CD4-positive, CD25-positive, alpha-beta regulatory T cell (primary cell): ENCODE measurements at places on chromosomes 7 and 10. TPM values are rescaled to one million over a fixed set of nuclear protein-coding genes. Genes with fewer than 3 reads are reported as not detected.

Gene LRMDA
- total RNA-seq, result 0.10 TPM

Gene DPY19L1
- 8.3 TPM for total RNA-seq

Gene C7orf33
- not detected for total RNA-seq

Gene CFAP43
- total RNA-seq, result not detected

Gene SPDYE8
- not detected for total RNA-seq

DNA sequence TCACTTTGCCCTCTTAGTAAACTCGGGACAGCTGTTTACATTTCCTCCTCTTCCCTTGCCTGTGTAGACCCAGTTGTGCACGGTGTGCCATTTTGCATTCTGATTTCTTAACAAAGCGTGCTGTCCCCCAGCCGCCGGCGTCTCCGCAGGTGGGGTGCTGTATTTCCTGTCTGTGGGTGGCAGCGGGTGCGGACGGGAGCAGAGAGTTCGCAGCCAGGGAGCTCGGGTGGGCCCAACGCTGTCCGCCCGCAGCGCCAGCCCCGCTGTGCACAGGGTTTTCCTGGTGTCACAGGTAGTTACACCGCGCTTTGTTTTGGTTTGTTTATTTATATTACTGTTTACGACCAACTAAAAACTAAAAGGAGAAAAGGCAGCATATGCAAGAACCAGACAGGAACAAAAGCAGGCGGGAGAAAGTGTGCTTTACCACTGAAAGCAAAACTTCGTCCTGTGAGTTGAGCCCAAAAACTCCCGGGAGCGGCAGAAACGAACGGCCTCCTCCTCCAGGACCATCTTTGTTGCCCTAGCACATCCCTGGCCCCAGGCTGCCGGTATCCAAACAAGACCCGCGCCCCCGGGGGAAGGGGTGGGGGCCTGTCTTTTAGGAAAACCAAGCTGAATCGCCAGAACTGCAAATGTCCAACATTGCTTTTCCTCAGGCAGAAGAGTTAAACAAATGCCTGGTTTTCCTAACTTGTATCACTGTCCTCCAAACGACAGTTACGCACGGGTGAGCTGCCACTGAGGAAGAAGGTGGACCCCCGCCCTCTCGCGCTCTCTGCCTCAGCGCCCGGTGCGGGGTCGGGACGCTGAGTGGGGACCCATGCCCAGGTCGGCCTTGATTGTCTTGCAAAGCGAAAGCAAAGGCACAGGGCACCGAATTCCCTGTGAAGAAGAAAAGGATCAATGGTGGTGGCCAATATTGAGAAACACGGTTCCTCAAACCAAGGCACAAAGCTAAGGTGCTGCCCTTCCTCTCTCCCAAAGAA is 45.9 kb upstream of the DRGX start:
- no peak overlapping the region for H3K27ac ChIP-seq
- no peak for DNase-seq
- H3K36me3 ChIP-seq, result no peaks in the 10 kb centered on the region
- H3K4me1 ChIP-seq, result peaks cover 5% of the 10 kb centered on the region
- no peaks in the 10 kb centered on the region for H3K27me3 ChIP-seq
- H3K4me3 ChIP-seq, result peak overlapping the region; percentile 15

GRCh38 chr7:47967123-47967522 is 12.3 kb downstream of the HUS1 start:
- H3K27ac ChIP-seq, result no peak overlapping the region
- no peaks in the 10 kb centered on the region for H3K4me1 ChIP-seq
- H3K36me3 ChIP-seq, result peaks cover 81% of the 10 kb centered on the region

GRCh38 chr10:76558996-76559891 is 1078.4 kb downstream of the KCNMA1 start:
- no peak overlapping the region for H3K27ac ChIP-seq
- H3K4me1 ChIP-seq, result no peaks in the 10 kb centered on the region
- DNase-seq, result no peak
- no peaks in the 10 kb centered on the region for H3K27me3 ChIP-seq
- no peaks in the 10 kb centered on the region for H3K36me3 ChIP-seq
- no peak overlapping the region for H3K4me3 ChIP-seq

DNA sequence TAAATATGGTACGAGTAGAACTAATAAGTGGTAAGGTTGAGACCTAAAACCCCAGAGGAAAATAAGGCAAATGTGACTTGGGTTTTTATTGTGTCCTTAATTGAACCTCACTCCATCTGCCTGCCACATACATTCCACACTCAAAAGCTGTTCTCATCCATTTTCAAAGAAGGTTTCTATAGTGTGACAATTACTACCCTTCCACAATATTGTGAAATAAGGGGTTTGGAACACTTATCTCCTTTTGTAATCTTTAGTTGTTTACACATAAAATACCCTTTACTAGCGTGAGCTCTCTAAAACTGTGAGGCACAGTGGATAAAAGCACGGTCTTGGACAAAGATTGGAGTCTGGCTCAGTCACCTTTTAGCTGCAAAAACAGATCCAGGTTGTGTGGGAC is 166.6 kb downstream of the THSD7A start:
- H3K4me3 ChIP-seq, result no peak overlapping the region
- no peaks in the 10 kb centered on the region for H3K27me3 ChIP-seq
- no peaks in the 10 kb centered on the region for H3K4me1 ChIP-seq
- no peak for DNase-seq

GRCh38 chr7:55432939-55433784 is 68.0 kb downstream of the LANCL2 start:
- H3K27me3 ChIP-seq, result no peaks in the 10 kb centered on the region
- no peaks in the 10 kb centered on the region for H3K36me3 ChIP-seq
- H3K4me3 ChIP-seq, result no peak overlapping the region
- no peak for DNase-seq
- H3K4me1 ChIP-seq, result peaks cover 12% of the 10 kb centered on the region

DNA sequence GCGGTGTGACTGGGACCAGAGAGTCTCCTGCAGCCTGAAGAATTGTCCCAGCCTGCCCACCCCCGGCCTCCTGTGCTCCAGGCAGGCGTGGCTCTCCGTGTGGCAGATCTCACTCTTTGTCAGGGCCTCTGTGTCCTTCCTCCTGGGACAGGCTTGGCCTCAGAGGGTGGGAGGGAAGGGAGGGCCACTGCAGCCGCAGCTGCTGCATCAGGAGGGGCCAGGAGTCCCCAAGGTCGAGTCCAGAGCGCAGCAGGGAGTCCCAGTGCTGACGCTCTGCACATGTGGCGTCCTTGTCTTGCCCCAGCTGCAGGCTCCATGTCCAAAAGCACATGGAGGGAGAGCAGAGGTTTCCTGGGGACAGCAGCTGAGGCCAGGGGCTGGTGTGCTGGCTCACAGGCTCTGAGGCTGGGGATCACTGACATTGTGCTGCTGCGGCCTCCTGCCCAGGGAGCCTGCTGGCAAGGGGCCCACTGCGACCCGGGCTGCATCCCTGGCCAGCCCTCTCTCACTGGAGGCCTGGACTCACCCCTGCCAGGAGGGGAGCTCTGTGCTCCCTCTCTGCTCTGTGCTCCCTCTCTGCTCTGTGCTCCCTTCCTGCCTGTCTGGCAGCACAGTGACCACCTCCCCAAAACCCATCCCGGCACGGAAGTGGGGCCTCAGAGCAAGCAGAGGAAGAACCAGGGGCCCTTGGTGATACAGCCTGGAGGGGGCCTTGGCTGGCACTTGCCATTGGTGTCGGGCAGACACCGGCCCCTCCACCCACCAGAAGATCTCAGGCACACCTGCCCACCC is 114.6 kb upstream of the RET start:
- H3K27me3 ChIP-seq, result no peaks in the 10 kb centered on the region
- no peak overlapping the region for H3K27ac ChIP-seq
- no peaks in the 10 kb centered on the region for H3K36me3 ChIP-seq
- DNase-seq, result no peak
- no peaks in the 10 kb centered on the region for H3K4me1 ChIP-seq
- no peak overlapping the region for H3K4me3 ChIP-seq

GRCh38 chr7:77802557-77803405 is 4.2 kb downstream of the PHTF2 start:
- H3K36me3 ChIP-seq, result no peaks in the 10 kb centered on the region
- H3K27me3 ChIP-seq, result no peaks in the 10 kb centered on the region
- H3K4me3 ChIP-seq, result peak overlapping the region; percentile 65

DNA sequence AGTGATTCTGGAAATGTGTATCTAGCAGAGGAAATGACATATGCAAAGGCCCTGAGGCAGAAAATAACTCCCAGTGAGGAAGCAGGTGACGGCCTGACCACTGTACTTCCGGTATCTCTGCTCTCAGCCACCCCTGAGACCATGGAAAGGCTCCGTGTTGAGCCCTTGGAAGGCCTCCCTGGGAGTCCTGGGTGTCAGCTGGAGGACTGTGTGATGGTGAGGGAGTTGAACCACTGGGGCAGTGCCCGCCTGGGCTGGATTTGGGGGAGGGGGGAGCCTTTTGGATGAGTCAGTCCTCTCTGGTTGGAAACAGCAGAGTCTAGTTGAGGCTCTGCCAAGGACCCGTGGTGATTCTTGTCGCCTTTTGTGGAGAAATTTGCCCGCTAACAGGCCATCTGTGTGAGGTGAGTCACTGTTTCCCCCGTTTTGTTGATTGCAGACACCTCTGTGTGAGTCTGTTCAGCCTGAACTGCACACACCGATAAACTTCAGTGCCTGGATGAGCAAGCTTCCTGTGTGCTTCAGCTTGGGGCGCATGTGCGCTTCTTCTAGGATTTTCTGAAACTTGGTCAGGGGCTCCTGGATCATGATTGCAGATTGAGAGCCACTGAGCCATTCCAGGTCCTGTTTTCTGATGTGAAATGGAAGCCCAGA is 98.6 kb downstream of the GRK5 start:
- no peaks in the 10 kb centered on the region for H3K27me3 ChIP-seq
- H3K27ac ChIP-seq, result peak overlapping the region; percentile 88
- peak; percentile 65 for DNase-seq
- H3K4me1 ChIP-seq, result peaks cover 63% of the 10 kb centered on the region

DNA sequence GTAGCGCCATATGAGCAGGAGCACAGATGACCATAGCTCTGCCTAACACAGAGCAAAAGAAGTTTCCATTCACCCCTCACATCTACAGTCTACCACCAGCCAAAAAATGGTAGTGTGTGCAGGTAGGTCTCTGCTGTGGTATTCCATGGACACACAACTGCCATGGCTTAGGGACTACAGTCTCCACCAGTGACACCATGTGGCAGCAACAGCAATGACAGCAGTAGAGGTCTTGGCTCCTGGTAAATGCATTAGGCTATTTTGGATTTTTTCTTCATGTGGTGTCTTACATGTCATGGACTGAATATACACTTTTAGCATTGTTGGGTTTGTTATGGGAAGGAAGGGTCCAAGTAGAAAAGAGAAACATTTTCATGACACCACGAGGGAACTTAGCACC is 70.1 kb upstream of the CABCOCO1 start:
- no peak overlapping the region for H3K27ac ChIP-seq
- H3K4me1 ChIP-seq, result no peaks in the 10 kb centered on the region
- H3K4me3 ChIP-seq, result no peak overlapping the region
- DNase-seq, result no peak
- H3K27me3 ChIP-seq, result peaks cover 3% of the 10 kb centered on the region
